ENCODE measurements at places on chromosomes 5 and 9.
A peak's percentile ranks its signal among the peaks of the same experiment; 100 is the strongest.

GRCh38 chr5:141747152-141748141 is 65.4 kb upstream of the ARAP3 start:
- no peak for DNase-seq

GRCh38 chr9:107609547-107609946 is 120.0 kb upstream of the KLF4 start:
- DNase-seq: no peak

DNA sequence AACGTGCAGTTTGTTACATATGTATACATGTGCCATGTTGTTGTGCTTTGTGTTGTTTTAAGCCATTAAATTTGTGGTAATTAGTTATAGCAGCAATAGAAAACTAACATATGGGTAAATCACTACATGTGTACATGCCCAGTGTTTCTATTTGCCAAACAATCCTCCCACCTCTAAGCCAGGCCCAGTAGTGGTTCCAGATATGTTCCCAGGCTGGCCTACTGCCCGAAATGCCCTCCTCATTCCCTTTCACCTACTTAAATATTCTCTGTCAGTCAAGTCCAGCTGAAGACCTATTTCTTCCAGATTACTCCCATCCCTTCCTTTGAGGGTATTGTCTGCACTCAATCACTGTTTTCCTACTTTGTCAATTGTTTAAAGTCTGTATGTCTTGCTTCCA is 24.1 kb upstream of the AGGF1 start:
- no peak for DNase-seq

GRCh38 chr9:130214776-130215340 is 42.7 kb downstream of the NCS1 start:
- DNase-seq: no peak

DNA sequence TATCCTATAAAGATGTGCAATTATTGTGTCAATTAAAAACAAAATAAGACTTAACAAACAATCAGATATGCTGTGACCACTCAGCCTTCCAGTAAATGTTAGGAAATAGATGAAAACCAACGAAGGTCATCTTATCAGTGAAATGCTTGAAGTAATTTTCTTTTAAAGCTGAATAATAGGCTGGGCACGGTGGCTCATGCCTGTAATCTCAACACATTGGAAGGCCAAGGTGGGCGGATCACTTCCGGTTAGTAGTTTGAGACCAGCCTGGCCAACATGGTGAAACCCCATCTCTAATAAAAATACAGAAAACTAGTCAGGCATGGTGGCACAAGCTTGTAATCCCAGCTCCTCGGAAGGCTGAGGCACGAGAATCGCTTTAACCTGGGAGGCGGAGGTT is 31.2 kb downstream of the NLN start:
- DNase-seq: no peak

- no peak for DNase-seq
These were observed 204.9 kb downstream of the SMARCA2 start for GRCh38 chr9:2220036-2220435.

GRCh38 chr9:7967093-7967827 is 167.7 kb upstream of the DMAC1 start:
- no peak for DNase-seq

DNA sequence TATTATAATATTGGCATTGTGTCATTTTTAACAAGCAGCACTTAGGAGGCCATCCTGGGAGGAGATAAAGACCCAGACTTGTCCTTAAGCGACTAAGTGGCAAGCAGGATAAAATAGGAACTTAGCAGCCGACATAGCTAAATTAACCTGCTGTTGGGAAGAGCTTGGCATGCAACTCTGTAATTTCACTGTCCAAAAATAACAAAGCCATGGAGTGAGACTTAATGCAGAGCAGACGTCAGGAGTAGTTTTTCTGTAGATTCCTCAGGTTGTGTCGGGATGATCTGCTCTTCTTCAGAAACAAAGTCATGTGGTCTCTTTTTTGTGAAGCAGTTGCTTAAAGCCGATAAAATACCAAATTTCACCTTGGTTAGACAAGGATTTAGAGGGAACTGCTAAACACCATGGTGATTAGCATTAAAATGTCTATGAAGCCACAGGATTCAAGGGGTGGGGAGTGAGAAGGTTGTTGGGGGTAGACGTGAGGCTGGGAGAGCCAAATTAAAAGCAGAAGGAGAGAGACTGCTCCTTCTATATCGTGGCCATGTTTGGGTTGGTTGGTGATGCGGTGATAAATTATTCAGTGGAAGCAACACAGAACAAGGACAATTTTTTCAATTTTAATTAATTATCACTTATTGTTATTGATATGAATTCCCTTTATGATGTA is 303.0 kb downstream of the CSNK1G3 start:
- DNase-seq: no peak

GRCh38 chr5:56625541-56625940 is 189.8 kb upstream of the MAP3K1 start:
- no peak for DNase-seq

DNA sequence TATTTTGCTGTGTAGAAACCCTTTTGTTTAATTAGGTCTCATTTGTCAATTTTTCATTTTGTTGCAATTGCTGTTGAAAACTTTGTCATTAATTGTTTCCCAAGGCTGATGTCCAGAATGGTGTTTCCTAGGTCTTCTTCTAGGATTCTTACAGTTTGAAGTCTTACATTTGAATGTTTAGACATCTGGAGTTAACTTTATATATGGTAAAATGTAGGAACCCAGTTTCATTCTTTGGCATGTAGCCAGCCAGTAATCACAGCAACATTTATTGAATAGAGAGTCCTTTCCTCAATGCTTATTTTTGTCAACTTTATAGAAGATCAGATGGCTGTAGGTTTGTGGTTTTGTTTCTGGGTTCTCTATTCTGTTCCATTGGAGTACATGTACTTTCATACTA is 1290.8 kb upstream of the CDH9 start:
- no peak for DNase-seq

GRCh38 chr9:34437006-34437925 is 21.1 kb downstream of the FAM219A start:
- DNase-seq: peak; percentile 45

GRCh38 chr5:458547-459353 is 15.8 kb downstream of the EXOC3 start:
- peak; percentile 78 for DNase-seq

DNA sequence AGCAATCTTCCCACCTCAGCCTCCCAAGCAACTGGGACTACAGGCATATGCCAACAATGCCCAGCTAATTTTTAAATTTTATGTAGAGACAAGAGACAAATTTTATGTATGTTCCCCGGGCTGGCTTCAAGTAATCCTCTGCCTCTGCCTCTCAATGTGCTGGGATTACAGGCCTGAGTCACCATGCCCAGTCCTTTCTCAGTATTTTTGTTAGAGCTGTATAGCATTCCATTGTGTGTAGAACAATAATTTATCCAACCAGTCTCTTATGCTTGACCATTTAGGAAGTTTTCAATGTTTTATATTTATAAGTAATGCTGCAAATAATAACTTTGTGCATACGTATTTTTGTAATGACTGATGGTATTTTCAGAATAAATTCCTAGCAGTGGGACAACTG is 38.9 kb upstream of the CTXN3 start:
- DNase-seq: no peak

- no peak for DNase-seq
These were observed 32.8 kb downstream of the VPS13A start for GRCh38 chr9:77210116-77210515.

DNA sequence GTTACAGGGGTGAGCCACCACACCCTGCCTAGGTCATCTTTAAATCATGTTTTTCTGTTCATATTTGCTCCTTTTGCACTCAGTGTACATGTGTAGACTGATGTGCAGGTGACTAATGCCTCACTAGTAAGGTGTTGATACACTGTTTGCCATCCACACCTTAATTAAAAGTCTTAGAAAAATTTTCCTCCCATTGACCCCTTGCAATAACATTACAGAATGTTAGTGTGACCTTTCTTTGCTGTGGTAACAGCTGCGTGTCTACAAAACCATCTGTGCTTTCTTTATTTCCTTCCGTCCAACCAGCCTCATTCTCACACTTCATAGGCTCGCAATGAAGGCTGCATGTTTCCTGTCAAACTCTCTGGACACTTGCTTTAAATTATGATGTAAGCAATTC is 6.6 kb upstream of the CEMIP2 start:
- DNase-seq: no peak

- no peak for DNase-seq
These were observed at the start of gene CANX for GRCh38 chr5:179698935-179699615. Gene CANX (plus strand): TSS chr5:179698967. CDS start chr5:179705682, 6,715 bp downstream.

GRCh38 chr5:54537725-54538124 is 20.2 kb downstream of the SNX18 start:
- DNase-seq: no peak

- DNase-seq: no peak
These were observed 424.0 kb upstream of the ZNF462 start for GRCh38 chr9:106438928-106439327.
